ENCODE measurements at places on chromosomes 11 and 22.
A peak's percentile ranks its signal among the peaks of the same experiment; 100 is the strongest.

DNA sequence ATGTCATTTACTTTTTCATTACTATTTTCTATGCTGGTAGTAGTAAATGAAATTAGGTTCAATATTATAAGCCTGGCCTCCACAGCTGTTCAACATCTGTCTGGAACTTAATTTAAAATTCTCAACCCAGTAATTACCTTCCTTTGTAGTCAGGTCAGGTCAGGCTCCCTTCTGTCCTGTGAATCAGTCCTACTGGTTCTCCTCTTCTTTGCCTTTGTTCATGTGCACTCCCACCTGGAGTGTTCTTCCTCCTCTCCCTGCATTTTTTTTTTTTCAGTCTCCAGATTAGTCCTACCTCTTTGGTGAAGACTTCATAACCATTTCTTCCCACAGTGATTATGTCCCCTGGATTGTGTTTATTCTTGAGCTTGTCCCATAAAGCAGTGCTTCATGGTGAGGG is 67.9 kb downstream of the DKK3 start:
- no peak for DNase-seq

DNA sequence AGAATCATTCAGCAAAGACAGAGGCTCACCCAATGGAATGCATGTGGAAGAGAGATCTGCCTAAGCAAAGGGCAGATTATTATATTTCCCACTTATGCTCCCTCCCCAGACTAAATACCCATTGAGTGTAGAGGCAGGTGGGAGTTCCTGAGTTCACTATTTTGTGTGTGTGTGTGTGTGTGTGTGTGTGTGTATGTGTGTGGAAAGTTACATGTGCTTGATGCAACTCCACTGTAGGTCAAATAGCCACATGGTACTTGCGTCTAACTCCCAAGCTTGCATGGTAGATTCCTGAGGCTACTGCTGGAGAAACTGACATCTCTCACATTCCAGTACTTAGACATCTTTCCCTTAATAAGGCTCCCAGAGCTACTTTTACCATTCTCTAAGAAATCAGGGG is 3.4 kb upstream of the COPB1 start:
- no peak for DNase-seq

DNA sequence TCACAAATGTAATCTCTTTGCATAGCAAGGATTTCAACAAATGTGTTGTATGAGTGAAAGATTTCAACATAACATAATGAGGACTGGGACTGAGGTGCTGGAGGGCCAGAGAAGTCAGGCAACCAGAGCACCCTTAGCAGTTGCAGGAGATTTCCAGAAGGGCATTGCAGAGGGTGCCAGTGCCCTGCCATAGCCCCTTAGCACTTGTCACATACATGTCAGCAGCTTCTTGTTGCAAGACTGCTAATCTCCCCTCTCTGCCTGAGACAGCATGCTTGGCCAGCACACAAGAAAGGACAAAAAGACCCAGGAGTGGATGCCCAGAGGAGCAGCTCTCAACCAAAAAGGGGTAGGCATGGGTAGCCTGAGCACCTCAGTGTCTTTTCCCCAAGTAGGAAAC is 43.2 kb downstream of the BBOX1 start:
- DNase-seq, result no peak

GRCh38 chr22:24236656-24237055 is 8.2 kb downstream of the GGT5 start:
- DNase-seq, result no peak

GRCh38 chr11:112470355-112470754 is 209.7 kb upstream of the PLET1 start:
- DNase-seq, result no peak

- DNase-seq, result no peak
Measured at GRCh38 chr11:95788921-95789505, 569 bp downstream of the FAM76B start.

DNA sequence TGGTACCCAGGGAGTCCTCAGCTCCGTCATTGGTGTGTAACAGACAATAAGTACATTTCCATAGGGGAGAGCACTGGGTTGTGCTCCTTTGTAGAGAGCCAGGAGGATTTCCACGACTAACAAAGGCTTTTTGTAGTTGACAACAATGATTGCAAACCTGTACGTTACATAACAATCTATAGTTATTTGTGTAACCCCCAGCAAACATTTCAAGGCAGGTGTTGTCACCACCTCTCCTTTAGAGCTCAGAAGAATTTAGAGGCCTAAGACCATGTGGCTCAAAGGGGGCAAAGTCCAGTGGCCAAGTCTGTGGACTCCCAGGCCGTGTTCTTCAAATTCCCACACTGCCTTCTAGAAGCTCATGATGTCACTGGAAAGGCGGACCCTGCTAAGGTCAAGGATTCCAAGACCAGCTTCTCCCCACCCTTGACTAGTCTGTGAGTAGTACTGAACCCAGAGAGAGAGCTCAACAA is 15.8 kb downstream of the RPL27A start:
- DNase-seq, result no peak

GRCh38 chr22:43171019-43171491 is 15.9 kb downstream of the TTLL12 start:
- DNase-seq, result no peak

- no peak for DNase-seq
Measured at GRCh38 chr11:9208726-9209501, 56.2 kb downstream of the DENND5A start.

DNA sequence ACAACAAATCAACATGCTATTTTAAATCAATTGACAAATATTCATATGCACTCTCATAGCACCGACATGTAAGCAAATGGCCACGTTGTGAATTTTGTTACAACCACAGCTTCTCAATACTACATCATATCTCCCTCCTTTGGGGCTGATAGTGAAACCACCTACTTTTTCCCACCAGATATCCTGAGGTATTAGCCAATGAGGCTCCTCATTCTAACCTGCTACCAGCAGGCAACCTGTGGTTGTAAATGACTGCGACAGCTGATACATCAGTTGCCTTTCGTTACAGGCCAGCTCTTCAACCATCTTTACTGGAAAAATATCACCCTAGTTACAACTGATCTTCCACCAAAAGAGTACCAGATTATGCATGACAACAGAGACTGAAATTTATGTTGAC is 3.7 kb upstream of the XKR3 start:
- no peak for DNase-seq

DNA sequence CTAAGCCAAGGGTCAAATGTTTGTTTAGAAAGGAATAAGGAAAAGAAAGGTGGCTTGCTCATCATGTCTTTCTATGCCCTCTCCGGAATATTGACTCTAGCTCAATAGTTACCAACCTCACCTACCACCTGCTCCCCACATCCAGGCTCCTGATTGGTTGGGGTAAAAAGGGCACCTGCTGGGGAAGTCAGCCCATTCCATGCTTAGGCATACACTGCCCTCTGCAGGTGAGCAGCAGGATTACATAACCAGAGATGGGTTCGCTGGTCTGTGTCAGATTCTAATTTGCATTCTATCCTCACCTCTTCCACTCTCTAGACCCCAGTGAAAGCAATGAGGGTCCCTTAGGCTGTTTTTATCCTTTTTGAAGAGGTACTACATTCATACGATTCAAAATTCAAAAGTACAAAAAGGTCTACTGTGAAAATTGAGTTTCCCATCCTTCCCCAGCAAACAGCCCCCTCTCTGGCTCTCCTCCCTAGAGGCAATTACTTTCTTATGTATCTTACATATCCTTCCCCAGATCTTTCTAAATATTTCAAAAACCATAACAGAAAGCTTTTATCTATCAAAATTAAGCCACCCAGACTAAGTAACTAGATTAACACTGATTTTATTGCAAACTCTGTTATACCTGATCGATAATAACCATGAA is 98.0 kb upstream of the ASPHD2 start:
- peak; percentile 46 for DNase-seq

- DNase-seq, result peak; percentile 80
Measured at GRCh38 chr11:119356349-119357031, 10.0 kb upstream of the MFRP start.

- DNase-seq, result no peak
Measured at GRCh38 chr22:23424031-23424430, 156.1 kb downstream of the IGLL1 start.

DNA sequence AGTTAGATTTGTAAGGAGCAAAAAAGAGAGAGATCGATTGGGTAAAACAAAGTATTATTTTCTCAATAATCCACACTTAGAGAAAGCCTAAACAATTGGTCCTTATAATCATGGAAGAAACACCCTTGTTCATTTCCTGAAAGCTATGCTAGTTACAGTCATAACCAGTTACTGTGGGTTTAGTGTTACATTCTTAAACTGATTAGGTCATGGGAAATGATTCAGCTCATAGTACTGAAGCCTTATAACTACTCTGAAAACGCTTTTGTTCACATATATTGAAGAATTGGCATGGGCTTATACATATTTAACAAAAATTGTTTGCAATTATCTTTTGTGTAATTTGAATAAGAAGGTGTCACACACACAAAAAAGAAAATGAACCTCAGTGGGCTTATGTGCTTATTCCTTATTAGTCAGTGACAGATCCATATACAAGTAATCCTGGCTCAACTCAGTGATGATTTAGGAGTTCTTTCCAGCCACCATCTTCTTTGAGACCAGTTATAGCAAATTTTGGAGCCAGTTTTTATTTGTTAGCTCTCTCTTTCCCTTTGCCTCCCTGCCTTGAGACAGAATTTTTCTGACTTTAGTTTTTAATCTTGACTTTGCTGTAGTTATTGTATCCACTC is 198.5 kb upstream of the CTSC start:
- DNase-seq, result no peak

Data from thyroid gland (tissue), 4 donors.